ENCODE measurements at places on chromosomes 13 and 19.

DNA sequence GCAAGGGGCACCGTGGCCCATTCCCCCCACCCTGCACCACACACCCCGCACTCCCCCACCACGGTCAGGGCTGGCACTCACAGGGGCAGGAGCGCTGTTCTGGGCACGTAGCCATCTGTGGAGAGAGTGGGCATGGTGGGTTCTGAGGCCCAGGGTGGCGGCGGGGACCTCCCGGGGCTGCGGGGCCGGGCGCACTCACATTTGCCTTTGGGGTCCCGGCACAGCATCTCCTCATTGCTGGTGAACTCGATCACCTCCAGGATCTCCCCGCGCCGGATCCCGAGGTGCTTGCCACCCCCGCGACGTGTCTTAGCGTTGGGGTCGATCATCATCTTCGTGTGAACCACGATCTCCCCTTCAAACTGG, 12.1 kb downstream of the PRAM1 start:
- no peak overlapping the region for H3K27ac ChIP-seq
- H3K4me3 ChIP-seq, result no peak overlapping the region
- peaks cover 48% of the 10 kb centered on the region for H3K36me3 ChIP-seq
- no peaks in the 10 kb centered on the region for H3K4me1 ChIP-seq
- DNase-seq, result no peak

DNA sequence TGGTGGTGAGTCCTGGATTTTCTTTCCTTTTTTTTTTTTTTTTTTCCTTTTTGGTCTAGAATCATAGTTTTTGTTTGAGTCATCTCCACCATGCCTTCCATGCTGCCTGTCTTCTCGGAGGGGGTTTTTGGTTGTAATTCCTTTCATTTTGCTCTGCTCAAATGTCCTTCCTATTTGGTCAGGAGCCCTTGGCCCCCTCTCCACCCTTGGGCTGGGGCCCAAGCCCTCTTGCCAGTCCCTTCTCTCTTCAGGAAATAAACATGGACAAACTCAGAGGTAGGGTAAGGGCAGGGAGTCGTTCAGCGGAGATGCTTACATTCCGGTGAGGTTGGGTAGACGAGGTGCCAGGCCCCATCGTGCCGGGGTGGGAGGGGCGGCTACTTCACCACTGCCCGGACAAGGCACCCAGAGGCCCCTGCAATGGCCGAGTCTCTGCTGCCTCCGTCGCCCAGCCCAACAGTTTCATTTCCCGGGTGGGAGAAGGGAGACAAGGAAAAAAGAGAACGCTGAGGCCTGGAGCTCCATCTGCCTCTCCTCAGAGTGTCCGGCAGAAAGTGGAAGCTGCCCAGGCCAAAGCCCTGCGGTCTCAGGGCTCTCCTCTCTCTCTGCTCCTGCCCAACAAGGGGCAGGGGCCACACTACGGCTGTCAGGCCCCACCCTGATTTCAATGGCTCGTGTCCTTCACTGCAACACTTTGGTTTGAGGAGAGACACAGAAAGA, 12.7 kb downstream of the ZNF574 start:
- H3K4me3 ChIP-seq, result no peak overlapping the region
- peaks cover 8% of the 10 kb centered on the region for H3K4me1 ChIP-seq
- no peaks in the 10 kb centered on the region for H3K27me3 ChIP-seq
- no peaks in the 10 kb centered on the region for H3K36me3 ChIP-seq
- no peak for DNase-seq
- H3K27ac ChIP-seq, result no peak overlapping the region

- H3K27me3 ChIP-seq, result no peaks in the 10 kb centered on the region
- peaks cover 19% of the 10 kb centered on the region for H3K36me3 ChIP-seq
- H3K4me3 ChIP-seq, result no peak overlapping the region
- DNase-seq, result no peak
- H3K4me1 ChIP-seq, result peaks cover 11% of the 10 kb centered on the region
Measured at GRCh38 chr19:38661996-38662395, 14.5 kb downstream of the ACTN4 start.

- H3K27me3 ChIP-seq, result peaks cover 13% of the 10 kb centered on the region
- DNase-seq, result peak; percentile 39
- no peaks in the 10 kb centered on the region for H3K36me3 ChIP-seq
- peak overlapping the region; percentile 74 for H3K4me3 ChIP-seq
- no peak overlapping the region for H3K27ac ChIP-seq
- peaks cover 22% of the 10 kb centered on the region for H3K4me1 ChIP-seq
Measured at GRCh38 chr19:6108721-6109633, 1.3 kb downstream of the RFX2 start.

DNA sequence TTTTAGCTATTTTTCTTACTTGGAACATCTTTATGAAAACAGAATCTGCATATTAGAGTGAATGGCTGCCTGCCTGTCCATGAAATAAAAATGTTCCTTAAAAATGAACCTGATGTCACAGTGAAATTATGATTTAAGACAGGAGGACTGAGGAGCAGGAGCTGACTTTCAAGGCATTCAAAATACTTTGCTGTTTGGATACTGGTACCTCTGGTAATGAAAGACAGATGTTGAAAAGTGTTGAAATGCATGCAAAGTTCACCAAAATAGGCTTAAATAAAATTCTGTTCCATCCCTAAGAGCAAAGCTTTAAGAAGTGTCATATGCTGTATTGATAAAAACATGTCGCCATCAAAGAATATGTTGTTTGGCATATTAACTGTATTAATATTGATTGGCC, 1.7 kb downstream of the ARHGEF7 start:
- no peak overlapping the region for H3K4me3 ChIP-seq
- no peak for DNase-seq
- H3K4me1 ChIP-seq, result no peaks in the 10 kb centered on the region
- peaks cover 3% of the 10 kb centered on the region for H3K27me3 ChIP-seq
- no peaks in the 10 kb centered on the region for H3K36me3 ChIP-seq

DNA sequence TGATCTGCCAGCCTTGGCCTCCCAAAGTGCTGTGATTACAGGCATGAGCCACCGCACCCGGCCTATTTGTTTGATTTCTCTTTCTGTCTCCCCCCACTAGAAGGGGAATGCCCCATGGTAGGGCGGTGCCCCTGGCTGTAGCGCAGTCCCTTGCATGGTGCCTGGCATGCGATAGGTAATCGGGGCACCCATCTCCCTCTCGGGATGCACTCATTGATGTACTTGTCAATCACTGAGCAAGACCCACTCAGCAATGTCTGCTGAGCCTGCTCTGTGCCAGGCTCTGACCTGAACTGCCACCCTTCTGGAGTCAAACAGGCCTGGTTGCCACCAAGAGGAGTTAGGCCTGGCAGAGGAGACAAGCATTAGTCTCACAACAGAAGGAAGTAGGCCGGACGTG, 19.8 kb downstream of the DNM2 start:
- no peak overlapping the region for H3K27ac ChIP-seq
- no peak overlapping the region for H3K4me3 ChIP-seq
- no peaks in the 10 kb centered on the region for H3K4me1 ChIP-seq
- H3K36me3 ChIP-seq, result peaks cover 24% of the 10 kb centered on the region

DNA sequence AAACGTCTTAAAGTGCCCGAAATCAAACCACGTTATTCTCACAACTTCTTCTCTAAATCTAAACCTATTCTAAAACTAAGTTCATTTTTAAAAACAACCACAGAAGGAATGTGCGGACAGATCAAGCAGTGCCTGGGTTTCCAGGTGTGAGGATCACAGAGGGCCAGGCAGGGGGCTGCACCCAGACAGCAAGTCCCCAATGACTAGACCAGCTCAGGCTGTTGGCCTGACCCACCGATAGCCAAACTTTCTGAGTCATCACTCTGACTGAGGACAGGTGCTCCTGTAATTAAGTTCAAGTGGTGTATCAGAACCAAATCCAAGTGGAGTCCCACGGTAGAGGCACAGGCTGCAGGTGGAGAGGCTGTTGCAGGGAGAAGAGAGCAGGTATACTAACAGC, 37.6 kb upstream of the EPHX3 start:
- H3K36me3 ChIP-seq, result peaks cover 98% of the 10 kb centered on the region
- DNase-seq, result no peak
- H3K4me3 ChIP-seq, result no peak overlapping the region
- no peaks in the 10 kb centered on the region for H3K4me1 ChIP-seq
- H3K27ac ChIP-seq, result no peak overlapping the region

- no peaks in the 10 kb centered on the region for H3K4me1 ChIP-seq
- no peak for DNase-seq
- peaks cover 16% of the 10 kb centered on the region for H3K36me3 ChIP-seq
- no peak overlapping the region for H3K27ac ChIP-seq
- H3K27me3 ChIP-seq, result no peaks in the 10 kb centered on the region
Measured at GRCh38 chr13:99335087-99335486, 27.9 kb upstream of the GPR183 start.

DNA sequence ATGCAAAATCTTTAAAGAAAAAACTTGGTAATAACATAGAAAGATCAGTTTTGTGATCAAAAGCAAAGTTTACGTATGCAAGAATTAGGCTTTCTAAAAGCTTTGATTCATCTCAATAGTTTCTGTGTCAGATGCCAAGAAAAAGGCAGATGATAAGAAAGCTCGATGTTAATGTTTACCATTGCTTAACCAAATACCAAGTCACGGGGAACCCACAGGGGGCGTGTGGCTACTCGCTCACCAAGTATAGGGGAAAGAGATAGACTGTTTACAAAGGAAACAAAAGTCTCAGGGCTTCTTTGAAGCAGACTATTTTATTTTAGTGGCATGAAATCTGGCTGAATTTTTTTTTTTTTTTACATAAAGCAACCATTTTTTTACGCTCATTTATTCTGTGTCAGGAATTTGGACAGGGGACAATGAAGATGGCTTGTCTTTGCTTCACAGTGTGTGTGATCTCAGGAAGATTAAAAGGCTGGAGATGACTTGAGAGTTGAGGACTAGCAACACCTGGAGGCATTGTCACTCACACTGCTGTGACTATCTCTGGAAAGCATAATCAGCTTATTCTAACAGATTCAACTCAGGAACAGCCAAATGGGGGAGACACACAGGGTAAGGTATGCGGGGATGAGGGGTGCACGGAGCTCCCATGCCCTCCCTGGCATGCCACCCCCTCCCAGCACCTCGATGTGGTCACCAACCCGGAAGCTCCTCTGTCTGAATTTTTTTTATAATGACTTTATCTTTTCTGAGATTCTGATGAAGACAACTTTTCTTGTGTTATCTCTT, 24.9 kb downstream of the RCBTB1 start:
- no peaks in the 10 kb centered on the region for H3K27me3 ChIP-seq
- no peak for DNase-seq

DNA sequence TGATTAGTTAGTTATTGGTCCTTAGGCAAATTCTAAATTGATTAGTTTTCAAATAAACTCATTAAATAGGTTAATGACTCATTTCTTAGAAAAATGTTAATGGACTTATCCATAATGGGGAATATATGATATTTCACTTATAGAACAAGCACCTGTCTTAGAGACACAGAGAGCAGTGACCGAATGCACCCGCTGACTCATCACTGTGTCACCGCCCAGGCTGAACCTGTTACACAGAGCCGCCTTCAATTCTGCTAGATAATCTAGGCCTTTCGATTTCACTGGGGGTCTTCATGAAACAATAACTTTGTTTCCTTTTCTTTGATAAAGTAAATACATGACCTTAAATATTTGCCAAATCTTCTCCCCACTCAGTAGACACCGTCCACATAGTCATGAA, 13.1 kb downstream of the IRS2 start:
- H3K4me3 ChIP-seq, result no peak overlapping the region
- H3K27me3 ChIP-seq, result no peaks in the 10 kb centered on the region
- peaks cover 18% of the 10 kb centered on the region for H3K4me1 ChIP-seq
- no peaks in the 10 kb centered on the region for H3K36me3 ChIP-seq

- no peak overlapping the region for H3K4me3 ChIP-seq
- H3K4me1 ChIP-seq, result no peaks in the 10 kb centered on the region
- DNase-seq, result no peak
Measured at GRCh38 chr19:32150605-32151004, 194.8 kb upstream of the ZNF507 start.

GRCh38 chr13:106958621-106959048, 390.7 kb upstream of the ARGLU1 start:
- H3K27me3 ChIP-seq, result no peaks in the 10 kb centered on the region
- H3K36me3 ChIP-seq, result no peaks in the 10 kb centered on the region
- DNase-seq, result no peak
- no peak overlapping the region for H3K27ac ChIP-seq
- H3K4me1 ChIP-seq, result no peaks in the 10 kb centered on the region
- no peak overlapping the region for H3K4me3 ChIP-seq

GRCh38 chr19:33394006-33394722, 20.7 kb downstream of the CEBPG start:
- H3K27me3 ChIP-seq, result no peaks in the 10 kb centered on the region
- no peak for DNase-seq
- H3K27ac ChIP-seq, result no peak overlapping the region
- H3K4me3 ChIP-seq, result no peak overlapping the region

GRCh38 chr19:31149441-31149941, 199.7 kb downstream of the TSHZ3 start:
- no peak for DNase-seq
- H3K4me3 ChIP-seq, result no peak overlapping the region
- no peaks in the 10 kb centered on the region for H3K36me3 ChIP-seq

DNA sequence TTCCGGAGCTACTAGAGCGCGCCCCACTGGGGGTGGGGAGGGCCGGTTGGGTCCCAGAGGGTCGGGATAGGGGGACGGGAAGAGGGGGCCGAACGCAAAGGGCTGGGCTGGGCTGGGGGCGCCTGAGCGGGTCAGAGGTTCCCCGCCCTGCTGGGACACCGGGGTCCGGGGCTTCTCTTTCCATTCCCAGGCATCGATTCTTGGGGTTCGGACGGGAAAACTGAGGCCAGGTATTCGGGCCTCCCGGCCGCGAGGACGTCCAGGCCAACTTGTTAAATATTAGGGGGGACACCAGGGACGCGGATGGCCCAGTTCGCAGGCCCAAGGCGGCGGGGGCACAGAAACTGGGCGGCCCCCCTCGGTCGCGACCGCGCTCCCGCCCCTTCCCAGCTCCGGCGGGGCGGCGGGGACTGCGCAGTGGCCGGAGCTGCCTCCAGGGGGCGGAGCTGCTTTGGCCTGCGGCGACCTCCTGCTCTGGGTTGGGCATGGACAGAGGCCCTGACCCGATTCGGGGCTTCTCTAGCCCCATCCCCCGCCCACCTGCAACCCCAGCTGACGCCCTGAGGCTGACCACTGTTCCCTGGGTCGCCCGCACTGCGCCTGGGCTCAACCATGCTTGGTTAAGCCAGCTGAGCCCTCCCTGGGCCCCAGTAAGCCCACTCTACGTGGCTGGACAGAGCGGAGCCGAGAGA, 1.2 kb upstream of the KLF16 start:
- DNase-seq, result peak; percentile 65
- H3K4me1 ChIP-seq, result peaks cover 37% of the 10 kb centered on the region
- H3K27me3 ChIP-seq, result no peaks in the 10 kb centered on the region
- H3K27ac ChIP-seq, result peak overlapping the region; percentile 83

DNA sequence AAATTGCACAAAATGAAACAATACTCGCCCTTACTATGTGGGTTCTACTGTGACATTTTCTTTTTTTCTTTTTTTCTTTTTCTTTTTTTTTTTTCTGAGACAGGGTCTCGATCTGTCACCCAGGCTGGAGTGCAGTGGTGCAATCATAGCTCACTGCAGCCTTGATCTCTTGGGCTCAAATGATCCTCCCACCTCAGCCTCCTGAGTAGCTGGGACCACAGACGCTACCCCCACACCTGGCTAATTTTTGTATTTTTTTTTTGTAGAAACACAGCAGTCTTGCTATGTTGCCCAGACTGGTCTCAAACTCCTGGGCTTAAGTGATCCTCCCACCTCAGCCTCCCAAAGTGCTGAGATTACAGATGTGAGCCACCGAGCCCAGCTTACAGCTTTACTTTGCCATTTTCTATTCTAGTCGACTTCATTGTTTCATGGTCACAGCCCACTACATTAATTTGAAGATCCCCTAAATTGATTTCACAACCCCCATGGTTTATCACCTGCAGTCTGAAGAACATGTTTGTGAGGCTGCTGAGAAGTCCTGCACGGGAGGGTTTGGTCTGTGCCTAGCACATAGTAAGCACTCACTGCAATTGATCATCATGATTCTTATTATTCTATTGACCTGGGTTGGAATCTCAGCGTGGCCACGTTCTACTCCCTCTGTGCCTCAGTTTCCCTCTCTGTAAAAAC, 3.8 kb downstream of the BCL3 start:
- H3K36me3 ChIP-seq, result no peaks in the 10 kb centered on the region
- H3K4me1 ChIP-seq, result peaks cover 31% of the 10 kb centered on the region
- H3K27ac ChIP-seq, result no peak overlapping the region
- H3K4me3 ChIP-seq, result no peak overlapping the region
- no peak for DNase-seq
- peaks cover 21% of the 10 kb centered on the region for H3K27me3 ChIP-seq

Data from DND-41 (cell line).